ENCODE measurements at places on chromosomes 1 and 21.

DNA sequence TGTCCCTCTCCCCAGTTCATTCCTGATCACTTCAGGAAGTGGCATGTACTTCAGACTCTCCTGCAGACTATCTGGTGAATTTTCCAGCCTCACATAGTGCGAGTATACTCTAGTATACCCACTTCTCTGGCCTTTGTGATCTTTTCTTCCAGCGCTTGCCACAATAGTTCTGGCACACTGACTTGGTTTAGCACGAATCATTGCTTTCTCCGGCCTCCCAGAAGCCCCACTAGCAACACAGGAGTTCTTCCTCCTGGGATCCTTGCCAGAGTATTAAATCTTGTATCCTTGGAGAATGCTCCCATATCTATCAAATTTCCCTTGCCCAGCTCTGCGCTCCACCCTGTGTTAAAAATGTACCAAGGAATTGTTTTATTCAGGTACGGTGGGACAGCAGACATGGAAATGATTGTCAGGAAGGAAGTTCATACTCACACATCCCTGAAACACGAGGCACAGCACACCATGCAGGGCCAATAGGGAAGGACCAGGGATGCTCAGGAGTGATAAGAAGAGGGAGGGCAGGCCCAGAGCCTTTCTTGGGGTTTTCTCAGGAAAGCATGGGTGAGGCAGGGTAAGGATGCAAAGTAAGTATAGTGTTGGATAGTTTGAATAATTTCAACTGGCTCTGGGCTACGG lies 136.7 kb downstream of the ADSS2 start:
- DNase-seq = no peak

DNA sequence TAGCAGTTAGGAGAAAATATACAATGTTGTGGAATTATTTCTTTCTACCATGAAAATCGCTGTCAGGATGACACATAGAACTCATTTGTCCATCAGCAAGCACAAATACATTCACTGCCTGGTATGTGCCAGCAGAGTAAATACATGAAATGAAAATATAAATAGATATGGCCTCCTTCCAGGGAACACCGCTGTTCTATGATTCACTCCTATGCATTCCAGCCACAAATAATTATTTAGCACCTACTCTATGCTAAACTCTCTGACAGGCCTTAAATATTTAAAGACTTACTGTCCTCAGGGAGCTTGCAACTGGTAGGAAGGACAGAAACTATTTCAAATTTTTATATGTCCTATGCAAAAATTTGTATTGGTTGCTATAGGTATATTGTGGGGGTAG lies 975.0 kb upstream of the NCAM2 start:
- DNase-seq = no peak

DNA sequence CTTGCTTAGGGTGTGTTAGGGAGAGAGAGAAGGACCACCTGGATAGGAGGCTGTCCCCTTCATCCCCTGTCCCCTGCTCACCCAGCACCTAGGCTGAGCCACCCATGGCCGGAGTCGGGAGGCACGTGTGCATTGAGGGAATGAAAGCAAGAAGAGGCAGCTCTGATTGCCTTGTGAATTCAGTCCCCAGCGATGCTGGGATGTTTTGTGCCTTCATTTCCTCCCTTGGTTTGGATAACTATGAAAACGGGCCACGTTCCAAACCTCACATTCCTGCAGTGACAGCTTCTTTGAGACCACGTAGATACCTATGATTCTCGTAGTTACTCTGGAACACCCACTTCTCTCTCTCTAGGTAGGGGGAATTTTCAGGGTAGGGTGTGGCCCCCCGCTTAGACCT lies 67.1 kb downstream of the MAN1C1 start:
- DNase-seq = no peak

- no peak for DNase-seq
Observed at GRCh38 chr1:42806171-42806570, 10.8 kb upstream of the ERMAP start.

GRCh38 chr1:5872886-5873285 lies 119.3 kb downstream of the NPHP4 start:
- DNase-seq = no peak

GRCh38 chr1:223500560-223501425 lies 107.6 kb downstream of the CCDC185 start:
- DNase-seq = peak; percentile 93

- DNase-seq = no peak
Observed at GRCh38 chr1:4584449-4584848, 70.0 kb upstream of the AJAP1 start.

DNA sequence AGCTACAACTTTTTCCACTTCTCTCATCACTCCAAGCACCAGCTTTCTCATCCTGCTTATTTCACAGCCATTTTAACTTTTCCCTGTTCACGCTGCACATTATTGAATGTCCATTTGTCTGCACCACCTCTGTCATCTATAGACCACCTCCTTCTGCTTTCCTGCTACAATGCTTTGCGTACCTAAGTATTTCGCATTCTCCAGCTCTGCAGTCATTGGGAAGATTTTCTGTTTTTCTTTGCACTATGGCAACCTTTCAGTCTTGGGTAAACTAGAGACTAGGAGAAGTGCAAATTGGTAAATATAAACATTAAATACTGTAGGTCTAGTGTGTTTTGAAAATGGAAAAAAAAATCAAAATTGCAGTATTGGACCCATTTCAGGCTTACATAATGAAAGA lies 835 bp downstream of the CCDC30 start:
- DNase-seq = no peak

- no peak for DNase-seq
Observed at GRCh38 chr1:85311818-85312217, 35.4 kb upstream of the BCL10 start.

DNA sequence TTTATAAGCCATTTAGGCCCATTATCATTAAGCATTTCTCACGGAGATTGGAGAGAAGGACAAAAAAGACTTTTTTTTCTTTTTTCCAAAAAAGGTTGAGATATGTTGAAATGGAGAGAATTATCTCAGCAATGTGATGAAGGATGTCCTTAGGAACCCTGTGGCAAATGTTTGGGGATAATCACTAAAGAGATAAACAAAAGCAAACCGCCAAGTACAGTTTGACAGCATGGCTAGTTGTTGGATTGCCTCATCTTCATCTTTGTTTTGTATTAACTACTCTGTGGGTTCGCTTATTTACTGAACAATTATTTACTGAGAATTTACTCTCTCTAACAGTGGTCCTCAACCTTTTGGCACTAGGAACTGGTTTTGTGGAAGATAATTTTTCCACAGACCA lies 97.4 kb upstream of the HP1BP3 start:
- no peak for DNase-seq

GRCh38 chr21:33642896-33643657 lies 776 bp downstream of the ITSN1 start:
- DNase-seq = peak; percentile 17
